Kidney glomerular epithelial cell (primary cell): ENCODE measurements at places on chromosomes 3 and 15.

GRCh38 chr3:176430244-176431037 lies 766.8 kb downstream of the TBL1XR1 start:
- peak; percentile 18 for DNase-seq

DNA sequence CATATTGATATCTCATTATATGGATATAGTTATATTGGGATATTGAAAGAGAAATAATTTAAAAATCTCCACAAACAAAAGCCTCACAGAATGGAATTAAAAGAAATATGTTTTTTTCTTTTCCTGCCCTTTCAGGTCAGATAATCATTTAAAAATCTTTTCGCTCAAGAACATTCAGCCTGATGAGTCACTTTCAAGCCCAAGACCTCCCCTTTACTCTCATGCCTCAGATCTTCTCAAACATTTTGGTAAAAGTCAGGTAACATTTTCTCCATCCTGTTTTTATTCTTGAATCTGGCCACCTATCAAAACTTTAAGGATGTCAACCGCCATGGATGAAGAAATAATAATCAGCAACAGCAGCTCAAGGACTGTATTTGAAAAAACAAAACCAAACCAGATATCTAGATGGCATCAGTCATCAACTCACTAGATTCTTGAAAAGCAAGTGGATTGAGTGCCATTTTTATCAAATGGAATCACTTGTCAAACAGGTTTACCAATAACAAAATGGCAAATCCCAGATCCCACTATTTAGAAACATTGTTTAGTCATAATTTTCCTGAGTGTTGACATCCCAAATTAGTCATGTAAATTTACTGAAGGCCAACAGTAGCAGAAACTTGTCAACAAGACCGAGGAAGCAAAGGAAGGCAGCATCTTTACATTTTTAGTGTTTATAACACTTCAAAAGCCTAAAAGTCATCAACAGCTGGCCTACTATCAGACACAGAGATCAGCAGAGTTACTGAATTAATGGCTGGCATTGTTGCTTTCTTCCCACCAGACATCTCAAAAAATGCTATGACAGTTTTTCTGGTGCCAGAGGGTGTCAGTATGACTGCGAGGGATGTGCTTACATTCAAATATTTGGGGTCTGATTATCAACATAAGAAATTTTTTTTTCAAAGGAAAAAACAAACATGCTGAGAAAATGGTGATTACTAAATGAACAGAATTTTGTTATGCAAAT lies 444.7 kb downstream of the MAGI1 start:
- DNase-seq = no peak

DNA sequence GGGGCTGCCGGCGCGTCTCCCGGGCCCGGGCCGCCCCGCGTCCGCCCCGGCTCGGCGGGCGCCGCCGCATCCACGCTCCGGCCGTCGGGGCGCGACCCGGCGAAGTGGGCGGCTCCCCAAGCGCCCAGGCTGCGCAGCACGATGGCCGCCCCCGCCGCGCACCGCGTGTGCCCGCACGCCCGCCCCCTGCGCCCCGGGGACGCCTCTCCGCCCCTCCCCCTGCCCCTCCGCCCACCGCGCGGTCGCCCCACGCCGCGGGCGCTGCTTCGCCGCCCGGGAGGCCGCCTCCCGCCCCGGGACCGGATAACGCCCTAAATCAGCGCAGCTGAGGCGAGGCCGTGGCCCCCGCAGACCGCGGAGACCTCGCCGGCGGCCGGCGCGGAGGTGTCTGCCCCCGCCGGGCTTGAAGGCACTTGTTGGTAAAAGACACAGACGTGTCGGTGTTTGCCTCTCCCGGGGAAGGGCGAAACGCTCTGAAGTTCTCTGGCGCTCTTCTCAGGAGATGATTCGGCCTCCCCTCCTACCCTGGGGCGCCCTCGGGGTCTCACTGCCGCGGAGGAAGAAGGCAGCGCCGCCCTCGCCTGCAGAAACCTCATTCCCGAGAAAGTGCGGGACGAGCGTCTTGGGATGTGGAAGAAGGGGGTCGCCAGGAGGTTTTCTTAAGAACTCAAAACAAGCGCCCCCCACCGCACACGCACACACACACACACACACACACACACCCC lies at the start of gene BNC1:
BNC1 (minus strand) TSS at position 106 of the 725 bp plus-strand sequence; CDS start at position 70, 36 bp downstream.
- no peak for DNase-seq

DNA sequence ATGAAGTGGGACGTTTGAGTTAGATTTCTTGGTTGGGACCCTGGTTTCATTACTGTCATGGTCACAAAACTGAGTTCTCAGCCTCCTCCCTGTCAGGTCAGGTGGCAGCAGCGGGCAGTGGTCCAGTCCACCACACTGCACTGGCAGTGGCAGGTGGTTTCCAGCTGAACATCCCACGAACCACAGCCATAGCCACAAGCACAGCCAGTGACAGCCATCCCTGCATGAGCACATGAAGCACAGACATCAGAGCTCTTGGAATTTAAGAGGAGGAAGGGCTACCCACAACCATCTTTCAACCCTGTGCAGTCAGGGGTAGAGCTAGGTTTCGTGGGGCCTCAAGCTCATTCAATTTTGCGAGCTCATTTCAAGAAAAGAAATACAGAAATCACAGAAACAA lies 1.5 kb downstream of the RETNLB start:
- DNase-seq = no peak

DNA sequence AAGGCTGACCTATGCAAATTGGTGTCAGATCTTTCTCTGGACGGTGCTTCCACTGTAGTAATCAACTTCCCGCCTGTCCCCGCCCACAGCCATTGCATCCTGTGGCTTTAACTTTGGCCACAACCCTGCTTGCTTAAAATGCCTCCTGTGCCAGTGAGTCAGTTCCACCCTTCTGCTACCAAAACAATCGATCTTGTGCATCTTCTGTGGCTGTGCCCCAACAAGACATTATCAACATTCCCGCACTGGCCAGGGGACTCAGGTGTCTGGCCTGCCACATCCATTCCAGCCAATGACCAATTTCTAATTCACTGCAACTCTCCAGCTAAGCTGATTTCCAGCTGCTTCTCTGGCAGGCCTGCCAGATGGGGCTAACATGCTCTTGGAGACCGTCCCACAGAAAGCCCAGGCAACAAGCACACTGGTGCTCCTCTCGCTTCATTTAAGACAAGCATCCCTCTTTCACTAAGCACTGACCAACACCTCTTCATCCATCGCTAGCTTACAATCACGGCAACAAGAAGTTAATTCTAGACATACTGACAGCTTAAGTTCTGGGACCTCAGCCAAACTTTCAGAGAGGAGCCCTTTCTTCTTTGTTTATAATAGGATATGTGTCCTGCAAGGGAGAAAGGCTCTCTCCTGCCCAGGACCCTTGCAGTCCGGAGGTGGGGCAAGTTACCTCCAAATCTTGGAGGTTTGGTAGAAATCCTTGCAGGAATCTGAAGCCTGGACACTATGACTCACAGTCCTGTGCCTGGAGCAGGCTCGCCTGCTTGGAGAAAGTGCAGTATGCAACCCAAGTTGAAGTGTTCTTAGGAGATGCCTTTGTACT lies 6.7 kb downstream of the CA12 start:
- peak; percentile 67 for DNase-seq

- no peak for DNase-seq
Measured at GRCh38 chr3:124132813-124133212, 140.9 kb upstream of the ROPN1 start.

DNA sequence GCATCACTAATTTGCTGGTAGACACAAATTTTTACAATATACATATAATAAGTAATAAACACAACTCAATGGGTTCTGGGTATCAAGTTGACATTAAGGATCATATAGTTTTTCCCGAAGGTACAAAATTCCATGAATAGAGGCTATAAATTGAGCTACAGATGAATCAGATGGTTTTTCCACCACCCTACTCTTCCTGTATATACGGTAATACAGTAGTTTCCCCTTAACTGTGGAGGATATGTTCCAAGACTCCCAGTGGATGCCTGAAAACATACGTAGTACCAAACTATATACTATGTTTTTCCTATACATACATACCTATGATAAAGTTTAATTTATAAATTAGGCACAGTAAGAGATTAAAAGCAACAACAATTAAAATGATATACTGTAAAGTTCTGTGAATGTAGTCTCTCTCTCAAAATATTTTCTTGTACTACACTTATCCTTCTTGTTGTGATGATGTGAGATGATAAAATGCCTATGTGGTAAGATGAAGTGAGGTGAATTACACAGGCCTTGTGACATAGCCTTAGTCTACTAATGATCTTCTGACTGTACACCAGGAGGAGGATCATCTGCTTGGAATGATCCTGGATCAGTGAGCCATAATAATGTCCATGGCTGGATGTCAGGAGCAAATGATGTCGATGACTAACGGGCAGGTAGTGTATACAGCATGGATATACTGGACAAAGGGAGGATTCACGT lies 116.7 kb downstream of the NR1I2 start:
- peak; percentile 55 for DNase-seq
